Suppressor macrophage treated with lipopolysaccharide for 1 hour (primary cell): ENCODE measurements at places on chromosomes 12 and 14.
A peak's percentile ranks its signal among the peaks of the same experiment; 100 is the strongest.

GRCh38 chr12:13948621-13949020, 32.8 kb downstream of the GRIN2B start:
- no peak for DNase-seq

DNA sequence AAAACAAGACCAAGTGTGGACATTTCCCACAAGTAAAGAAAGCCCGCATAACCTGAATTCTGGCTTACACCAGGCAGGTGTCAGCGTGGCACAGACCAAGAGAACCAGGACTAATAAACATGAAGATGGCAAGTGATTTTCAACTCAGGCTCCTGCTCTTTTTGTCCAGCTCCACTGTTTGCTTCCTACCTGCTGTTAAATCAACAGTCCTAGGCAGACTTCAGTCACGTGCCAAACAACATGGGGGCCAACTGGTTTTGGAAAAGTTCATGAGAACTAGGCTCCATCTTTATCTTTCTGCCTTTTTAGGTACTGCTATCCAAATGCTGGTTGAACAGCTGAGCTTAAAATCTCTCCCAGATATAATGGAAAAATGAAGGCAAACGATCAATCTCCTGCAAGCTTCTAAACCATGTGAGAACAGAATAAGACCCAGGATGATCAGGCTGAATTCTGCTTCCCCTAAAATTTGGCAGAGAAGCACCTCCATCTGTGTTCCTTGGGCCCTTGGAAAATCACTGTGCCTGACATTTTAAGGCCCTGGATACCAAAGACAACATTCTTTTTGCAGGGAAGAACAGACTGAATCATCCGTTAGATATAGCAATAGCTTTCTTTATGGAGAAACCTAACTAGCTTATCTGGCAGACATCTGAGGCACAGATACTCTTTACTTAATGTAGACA, 215.6 kb upstream of the USP15 start:
- DNase-seq = no peak

DNA sequence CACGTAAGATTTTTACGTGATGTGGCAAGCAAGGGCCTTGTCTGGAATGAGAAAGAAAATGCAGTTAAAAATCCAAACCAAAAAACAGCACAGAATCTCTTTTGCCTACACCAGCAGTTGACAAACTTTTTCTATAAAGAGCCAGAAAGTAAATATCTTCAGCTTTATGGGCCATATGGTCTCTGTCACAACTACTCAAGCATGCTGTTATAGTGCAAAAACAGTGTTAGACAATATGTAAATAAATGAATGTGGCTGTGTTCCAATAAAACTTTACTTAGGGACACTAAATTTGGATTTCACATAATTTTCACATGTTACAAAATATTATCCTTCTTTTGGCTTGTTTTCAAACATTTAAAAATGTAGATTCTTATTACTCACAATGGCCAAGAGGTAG, 6.2 kb upstream of the ELK3 start:
- DNase-seq = no peak

DNA sequence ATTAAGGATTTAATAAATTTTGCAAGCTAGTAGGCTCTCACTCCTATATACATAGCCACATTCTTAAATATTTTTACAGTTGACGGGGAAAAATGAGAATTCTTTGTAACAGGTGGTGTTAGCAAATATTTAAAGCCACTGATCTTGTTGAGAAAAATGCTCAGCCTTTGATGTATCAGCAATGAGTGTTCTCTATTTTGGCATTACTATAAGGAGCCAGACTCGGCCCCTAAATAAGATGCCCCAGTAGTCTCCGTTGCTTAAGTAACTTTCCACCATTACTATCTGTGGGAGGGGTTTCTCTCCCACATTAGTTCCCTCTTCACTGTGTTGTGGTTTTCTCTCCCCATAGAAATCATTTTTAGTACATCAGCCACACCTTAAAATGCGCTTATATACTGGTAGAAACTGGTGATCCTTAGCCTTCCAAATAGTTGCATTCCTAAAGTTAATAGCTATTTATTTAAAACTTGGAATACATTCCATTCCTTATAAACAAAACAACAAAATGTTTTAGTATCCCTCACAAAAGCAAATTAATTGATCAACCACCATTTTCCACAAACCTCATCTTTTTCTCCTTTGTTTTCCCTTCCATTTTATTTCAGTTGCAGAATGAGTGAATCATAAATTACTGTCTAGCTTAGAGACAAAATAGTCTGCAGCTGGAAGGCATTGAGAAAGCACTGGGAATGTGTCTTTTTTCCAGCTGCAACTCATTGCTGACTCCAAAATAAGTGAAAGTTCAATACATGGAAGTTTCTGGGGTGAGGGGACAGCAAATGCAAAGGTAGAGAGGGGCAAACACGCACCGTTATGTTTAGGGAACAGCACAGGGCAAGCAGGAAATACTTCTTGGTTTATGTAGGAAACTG, 84.7 kb upstream of the FERMT2 start:
- DNase-seq = no peak

GRCh38 chr12:2228535-2228934, 175.7 kb downstream of the CACNA1C start:
- DNase-seq = no peak

DNA sequence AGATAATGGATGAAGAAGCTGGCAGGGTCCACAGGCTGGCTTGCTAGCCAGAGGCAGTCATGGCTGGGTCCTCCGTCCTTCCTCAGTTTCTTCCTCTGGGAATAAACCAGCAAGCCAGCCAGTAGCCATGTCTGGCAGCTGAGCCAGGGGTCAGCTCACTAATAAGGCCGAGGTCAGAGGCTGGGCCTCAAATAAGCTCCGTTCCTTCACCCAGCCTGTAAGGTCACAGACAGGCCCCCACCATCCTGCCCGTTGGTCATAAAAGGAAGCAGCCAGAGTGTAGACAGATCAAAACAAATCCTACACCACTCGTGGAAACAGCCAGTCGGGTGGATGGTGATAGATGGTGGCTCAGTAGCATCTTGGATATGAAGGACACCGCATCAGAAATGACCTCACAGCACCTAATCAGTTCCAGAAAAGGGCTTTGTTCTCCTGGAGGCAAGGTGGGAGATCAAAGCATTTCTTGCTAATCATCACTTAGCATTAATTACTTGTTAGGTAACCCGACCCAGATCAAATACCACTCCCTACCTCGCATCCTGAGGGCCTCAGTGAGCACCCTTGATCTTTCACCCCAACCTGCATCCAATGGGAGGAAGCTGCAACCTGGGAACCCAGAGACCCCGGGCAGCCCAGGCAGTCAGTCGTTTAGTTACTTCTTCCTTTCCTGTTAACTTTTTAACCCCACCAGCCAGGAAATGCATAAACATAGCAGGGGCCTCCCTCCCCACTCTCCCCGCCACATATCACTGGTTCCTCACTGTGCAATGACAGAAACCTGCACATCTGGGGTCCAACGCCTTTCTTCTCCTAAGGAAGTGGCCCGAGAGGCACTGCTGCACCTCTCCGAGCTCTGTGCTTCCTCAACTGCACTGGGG, 90.2 kb downstream of the KDM2B start:
- no peak for DNase-seq

GRCh38 chr14:43356979-43357545, 1150.0 kb downstream of the FSCB start:
- DNase-seq = no peak

GRCh38 chr14:98899441-98899840, 372.6 kb downstream of the BCL11B start:
- DNase-seq = no peak

DNA sequence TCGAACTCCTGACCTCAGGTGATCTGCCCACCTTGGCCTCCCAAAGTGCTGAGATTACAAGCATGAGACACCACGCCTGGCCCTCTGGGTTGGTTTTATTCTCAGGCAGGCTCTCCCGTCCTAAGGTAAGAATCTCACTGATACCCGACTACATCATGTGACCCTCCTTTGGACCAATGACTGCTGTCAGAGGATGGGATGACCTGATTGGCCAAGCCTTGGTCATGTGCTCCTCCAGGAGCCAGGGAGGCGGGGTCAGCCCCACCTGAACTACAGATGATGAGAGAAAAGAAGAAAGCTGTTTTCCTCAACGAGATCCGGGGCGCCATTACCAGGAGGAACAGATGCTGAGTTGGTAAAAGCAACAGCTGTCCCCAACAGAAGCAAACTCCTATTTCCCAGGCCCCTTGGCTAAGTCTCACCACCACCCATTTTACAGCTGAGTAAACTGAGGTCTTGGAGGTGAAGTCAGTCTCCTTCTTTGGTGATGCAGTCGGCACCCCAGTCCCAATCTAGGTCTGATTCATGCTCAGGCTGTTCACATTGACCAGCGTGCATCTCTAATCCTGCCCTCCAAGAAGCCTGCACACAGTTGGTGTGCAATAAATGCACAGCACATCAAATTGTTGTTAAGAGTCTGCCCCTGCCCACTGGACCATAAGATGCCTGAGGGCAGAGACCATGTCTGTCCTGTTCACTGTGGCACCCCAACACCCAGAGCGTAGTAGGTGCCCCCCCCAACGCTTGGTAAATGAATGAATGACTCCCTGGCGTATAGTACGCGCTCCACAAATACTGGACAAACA, 118.8 kb downstream of the SCARB1 start:
- DNase-seq = no peak

- DNase-seq = no peak
These were observed 15.1 kb upstream of the FGF6 start for GRCh38 chr12:4460761-4461160.

GRCh38 chr12:116534311-116535121, 24.7 kb upstream of the MAP1LC3B2 start:
- no peak for DNase-seq

GRCh38 chr14:52227619-52228222, 39.8 kb upstream of the PTGDR start:
- DNase-seq = no peak

GRCh38 chr14:85535321-85535720, 5.4 kb downstream of the FLRT2 start:
- no peak for DNase-seq

GRCh38 chr14:105526776-105527380, 495 bp downstream of the TMEM121 start:
- no peak for DNase-seq

DNA sequence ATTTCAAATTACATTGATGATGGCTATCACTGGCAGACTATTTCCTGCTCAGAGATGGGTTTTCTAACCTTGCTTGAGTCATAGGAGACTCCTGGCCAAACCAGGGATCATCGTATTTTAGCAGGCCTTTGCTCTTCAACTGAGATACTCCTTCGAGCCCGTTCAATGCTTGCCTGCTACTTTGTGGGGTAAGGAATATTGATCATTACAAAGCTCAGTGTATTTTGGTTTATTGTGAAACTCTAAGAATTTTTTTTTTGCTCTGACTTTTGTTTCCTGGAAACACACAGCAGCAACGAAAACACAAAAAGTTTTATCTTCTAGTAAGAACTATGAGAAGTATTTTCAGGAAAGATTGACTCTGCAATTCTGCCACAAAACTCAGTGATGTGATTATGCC, 4.1 kb downstream of the GPRC5D start:
- no peak for DNase-seq

GRCh38 chr14:75141967-75142366, 15.1 kb upstream of the NEK9 start:
- no peak for DNase-seq

GRCh38 chr12:115351514-115352077, 667.6 kb upstream of the TBX3 start:
- peak; percentile 31 for DNase-seq

DNA sequence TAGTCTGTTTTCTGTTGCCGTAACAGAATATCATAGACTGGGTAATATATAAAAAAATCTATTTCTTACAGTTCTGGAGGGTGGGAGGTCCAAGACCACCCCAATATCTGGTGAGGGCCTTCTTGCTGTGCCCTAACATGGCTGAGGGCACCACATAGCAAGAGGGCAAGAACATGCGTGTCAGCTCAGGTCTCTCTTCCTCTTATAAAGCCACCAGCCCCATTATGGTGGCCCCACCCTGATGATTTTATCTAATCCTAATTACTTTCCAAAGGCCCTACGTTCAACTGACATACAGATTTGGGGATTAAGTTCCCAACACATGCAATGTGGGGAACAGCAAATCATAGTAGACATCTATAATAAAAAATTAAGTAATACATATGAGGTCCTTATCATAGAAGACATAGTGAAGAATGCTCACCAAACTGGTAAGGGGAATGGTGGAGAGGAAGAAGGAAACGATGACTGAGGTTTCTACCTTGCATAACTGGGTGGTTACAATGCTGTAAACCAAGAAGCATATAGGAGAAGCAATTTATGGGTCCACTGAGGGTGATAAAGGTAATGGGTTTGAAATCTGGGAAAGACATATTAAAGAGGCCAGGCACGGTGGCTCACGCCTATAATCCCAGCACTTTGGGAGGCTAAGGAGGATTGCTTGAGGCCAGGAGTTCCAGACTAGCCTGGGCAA, 27.0 kb downstream of the BTBD7 start:
- DNase-seq = peak; percentile 24

- DNase-seq = no peak
These were observed 90.2 kb downstream of the PPP1R12A start for GRCh38 chr12:79844693-79845092.

DNA sequence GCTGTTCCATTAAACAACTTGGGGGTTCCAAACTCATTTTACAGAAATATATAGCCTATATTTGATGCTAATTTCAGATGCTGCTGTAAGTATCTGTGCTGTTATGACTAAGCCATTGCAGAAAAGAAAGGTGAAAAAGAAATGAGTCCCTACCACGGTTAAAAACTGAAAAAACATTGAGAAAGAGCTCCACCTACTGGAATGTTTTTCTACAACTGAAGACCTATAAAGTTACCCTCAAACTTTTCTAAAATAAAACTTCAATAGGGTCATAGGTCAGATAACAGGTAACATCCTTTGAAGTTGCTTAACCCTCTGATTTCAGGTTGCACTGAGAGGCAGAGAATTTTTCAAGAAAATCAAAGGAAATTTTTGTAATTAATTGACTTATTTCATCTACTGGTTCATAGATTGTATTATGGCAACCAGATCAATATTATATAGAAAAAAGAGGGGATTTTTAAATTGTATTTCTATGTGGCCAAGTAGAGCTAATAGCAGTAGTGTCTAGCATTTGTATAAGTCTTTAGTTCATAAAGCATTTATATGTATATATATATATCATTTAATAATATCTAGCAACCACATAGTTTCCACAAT, 279.9 kb downstream of the RPS29 start:
- DNase-seq = peak; percentile 14

- no peak for DNase-seq
These were observed 210.7 kb upstream of the SSTR1 start for GRCh38 chr14:37997017-37997416.

DNA sequence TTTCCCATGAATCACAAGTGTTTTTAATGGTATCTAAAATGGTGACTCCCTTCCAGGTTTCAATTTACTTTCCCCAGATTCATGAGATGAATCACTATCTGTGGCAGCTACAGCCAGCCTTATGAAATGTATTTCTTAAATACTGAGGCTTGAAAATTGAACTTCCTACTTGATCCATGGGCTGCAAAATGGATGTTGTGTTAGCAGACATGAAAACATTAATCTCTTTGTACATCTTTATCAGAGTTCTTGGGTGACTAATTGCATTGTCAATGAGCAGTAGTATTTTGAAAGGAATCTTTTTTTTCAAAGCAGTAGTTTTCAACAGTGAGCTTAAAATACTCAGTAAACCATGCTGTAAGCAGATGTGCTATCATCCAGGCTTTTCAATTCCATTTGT, 250.8 kb downstream of the SLC6A15 start:
- DNase-seq = no peak
